ENCODE measurements at places on chromosomes 12 and 14.

GRCh38 chr14:104937161-104937560 lies 12.5 kb downstream of the PLD4 start:
- DNase-seq: no peak

DNA sequence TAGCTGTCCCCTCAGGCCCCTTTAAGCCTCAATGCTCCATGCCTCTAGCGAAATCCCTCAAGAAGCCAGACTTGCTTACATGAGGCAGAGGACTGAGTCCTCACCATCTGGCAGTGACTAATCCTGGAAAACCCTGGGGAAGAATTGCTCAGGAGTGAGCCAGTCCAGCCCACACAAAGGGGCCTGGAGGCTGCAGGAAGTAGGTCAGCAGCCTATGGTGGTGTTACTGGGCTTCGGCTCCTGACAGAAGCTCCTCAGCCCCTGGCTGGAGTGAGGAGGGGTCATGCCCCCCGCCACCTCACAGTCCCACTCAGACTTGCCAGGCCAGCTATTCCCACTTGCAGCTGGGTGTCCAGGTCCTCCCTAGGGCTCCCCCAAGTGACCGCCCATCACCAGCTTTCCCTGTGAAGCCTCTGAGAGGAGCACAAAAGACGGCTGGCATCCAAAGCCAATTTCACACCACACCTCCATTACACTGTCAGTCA lies 250.5 kb downstream of the DPF3 start:
- DNase-seq: no peak

GRCh38 chr14:104698688-104699425 lies 9.4 kb downstream of the INF2 start:
- DNase-seq: no peak

DNA sequence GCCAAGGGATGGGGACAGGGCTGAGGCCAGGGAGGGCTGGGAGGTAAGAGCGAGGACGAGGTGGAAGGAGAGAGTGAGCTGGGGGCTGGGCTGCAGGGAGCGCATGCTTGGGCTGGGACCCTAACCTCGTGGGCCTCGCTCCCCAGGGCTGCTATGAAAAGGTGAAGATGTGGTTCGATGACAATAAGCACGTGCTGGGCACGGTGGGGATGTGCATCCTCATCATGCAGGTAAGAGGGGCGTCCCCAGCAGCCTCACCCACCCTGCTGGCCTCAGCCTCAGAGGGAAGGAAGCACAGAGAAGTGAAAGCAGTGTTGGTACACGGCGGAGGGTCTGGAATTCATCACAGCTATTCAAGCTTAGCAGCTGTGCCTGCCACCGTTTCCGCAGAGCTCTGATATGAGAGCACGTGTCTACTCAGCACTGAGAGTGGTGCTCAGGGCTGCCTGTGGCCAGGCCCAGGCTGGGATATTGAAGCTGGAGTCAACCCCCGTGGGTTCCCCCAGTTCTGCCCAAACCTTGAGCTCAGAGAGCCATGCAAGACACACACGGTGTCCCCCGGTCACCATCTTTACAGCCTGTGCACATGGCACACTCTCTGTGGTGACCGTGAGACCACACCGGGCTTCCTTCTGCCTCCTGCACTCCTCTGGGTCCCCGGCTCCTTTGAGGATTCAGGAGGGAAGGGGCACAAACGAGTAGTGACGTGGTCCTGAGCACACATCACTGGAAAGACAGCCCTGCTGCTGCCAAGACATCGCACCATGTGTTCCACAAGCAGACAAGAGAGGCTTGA lies 204.6 kb downstream of the TSPAN9 start:
- DNase-seq: no peak

GRCh38 chr12:118120579-118121363 lies 15.2 kb upstream of the PEBP1 start:
- DNase-seq: peak; percentile 48

- DNase-seq: no peak
Measured at GRCh38 chr12:78622529-78623195, 241.9 kb upstream of the SYT1 start.

DNA sequence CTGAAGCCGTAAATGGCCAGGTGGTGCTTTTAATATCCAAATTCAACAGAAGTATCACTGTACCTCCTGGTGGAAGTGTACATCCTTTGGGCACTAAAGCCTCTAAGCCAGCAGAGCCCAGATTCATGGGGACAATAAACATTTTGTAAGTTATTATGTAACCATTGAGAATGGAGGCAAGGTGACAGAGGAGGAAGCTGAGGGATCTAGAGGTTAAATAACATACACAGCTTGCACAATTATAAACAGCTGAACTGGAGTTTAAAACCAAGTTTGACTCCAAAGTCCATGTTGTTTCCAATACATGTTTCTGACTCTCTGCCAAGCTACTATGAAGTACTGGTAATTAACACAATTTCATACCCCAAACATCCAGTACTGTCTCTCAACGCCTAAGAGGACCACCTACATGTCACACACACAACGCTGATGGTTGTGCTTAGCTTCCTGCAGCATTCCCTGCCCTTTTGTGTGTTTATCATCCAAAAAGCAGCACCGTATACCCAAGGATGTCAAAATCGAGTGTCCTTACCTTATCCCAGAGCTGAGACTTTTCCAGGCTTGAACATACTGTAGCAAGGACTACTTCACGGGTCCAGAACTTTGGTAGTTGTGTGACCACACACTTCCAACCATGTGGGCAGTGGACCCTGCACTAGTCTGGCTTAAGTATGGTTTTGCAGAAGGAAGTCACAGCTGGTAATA lies 41.3 kb downstream of the EGLN3 start:
- DNase-seq: no peak

DNA sequence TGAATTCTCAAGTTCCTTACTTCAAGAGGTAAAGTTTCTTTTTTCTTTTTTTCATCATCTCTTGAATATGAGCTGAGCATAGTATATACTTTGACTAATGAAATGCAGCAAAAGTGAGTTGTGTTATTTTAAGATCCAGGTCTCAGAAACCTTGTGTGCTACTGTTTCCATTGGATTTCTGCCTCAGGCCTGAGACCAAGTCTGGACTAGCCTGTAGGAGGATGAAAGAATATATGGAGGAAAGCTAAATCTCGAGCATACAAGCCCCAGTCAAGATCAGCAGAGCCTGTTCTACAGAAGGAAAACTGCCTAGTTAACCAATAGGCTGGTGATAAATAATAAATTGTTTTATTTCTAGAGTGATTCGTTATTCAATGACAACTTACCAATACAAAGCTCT lies 652.5 kb downstream of the C12orf50 start:
- no peak for DNase-seq

DNA sequence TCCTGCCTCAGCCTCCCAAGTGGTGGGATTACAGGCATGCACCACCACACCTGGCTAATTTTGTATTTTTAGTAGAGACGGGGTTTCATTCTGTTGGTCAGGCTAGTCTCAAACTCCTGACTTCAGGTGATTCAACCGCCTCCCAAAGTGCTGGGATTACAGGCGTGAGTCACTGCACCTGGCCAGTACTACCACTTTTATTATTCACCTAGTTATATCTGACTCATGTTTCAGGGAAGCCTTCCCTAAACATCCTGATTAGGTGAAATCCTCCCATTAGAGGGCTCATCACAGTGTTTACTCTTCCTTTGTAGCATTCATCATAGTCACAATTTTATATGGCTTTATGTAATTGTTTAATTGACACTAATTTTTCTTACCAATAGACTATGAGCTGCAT lies 295.3 kb upstream of the SOX5 start:
- no peak for DNase-seq

DNA sequence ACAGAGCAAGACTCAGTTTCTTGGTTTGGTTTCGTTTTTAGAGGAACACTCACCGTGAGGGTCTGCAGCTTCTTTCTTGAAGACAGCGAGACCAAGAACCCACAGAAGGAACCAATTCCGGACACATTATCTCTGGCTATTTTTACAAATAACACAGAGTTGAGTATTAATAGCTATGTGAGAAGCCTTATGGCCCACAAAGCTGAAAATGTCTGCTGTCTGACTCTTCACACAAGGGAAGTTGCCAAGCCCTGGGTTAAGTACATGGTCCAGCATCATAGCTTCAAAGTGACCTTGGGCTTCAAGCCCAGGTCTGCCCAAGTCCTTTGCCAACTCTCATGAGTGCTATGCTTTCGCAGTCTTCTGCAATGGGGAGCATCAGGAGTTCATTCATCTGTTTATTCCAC lies 2.6 kb upstream of the LGMN start:
- DNase-seq: no peak

DNA sequence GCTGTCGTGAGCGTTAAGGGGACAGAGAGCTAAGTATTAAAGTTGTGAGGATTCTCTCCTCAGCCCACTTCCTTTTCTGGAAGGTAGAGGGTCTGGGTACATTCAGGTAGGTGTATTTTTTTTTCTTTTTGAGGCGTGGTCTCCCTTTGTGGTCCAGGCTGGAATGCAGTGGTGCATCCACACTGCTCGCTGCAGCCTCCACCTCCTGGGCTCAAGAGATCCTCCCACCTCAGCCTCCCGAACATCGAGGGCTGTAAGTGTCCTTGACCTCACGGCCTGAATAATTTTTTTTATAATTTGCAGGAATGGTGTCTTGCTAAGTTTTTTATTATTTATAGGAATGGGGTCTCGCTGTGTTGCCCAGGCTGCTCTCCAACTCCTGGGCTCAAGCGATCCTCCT lies 1.4 kb downstream of the PUS1 start:
- DNase-seq: no peak

DNA sequence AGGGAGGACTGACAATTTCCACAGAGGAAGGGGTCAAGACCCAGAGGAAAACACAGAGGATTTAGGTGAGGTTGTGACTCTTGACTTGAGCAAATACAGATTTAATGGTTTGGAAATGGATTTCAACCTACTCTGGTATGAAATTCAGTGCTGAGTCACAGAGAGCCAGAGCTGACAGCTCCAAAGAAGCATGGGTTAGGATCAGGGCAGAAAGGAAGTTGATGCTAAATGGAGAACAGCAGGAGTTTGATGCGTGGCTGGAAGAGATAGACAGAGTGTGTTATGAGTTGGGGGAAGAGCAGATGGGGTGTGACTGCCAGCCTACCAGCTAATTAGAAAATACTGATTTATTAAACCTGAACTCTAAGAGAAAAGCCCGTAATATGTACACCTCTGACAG lies 272.6 kb downstream of the FOXG1 start:
- DNase-seq: no peak

DNA sequence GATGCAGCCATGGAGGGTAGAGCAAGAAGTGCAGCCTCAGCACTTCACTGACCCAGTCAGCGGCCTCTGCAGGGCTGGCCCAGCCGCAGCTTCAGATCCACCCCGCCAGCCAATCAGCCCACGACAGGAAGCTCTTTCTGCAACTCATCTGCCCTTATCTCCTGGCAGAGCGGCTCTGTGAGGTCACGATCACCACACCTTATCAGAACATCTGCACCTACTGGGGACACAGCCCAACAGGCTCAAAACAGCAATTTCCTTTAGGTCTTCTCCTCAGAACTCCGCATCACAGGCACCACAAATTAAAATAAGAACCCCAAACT lies 287.3 kb downstream of the BCL11B start:
- DNase-seq: peak; percentile 50

- DNase-seq: no peak
Measured at GRCh38 chr12:22677781-22678574, 53.0 kb downstream of the ETNK1 start.

GRCh38 chr12:83318386-83319098 lies 631.8 kb downstream of the TMTC2 start:
- DNase-seq: no peak

DNA sequence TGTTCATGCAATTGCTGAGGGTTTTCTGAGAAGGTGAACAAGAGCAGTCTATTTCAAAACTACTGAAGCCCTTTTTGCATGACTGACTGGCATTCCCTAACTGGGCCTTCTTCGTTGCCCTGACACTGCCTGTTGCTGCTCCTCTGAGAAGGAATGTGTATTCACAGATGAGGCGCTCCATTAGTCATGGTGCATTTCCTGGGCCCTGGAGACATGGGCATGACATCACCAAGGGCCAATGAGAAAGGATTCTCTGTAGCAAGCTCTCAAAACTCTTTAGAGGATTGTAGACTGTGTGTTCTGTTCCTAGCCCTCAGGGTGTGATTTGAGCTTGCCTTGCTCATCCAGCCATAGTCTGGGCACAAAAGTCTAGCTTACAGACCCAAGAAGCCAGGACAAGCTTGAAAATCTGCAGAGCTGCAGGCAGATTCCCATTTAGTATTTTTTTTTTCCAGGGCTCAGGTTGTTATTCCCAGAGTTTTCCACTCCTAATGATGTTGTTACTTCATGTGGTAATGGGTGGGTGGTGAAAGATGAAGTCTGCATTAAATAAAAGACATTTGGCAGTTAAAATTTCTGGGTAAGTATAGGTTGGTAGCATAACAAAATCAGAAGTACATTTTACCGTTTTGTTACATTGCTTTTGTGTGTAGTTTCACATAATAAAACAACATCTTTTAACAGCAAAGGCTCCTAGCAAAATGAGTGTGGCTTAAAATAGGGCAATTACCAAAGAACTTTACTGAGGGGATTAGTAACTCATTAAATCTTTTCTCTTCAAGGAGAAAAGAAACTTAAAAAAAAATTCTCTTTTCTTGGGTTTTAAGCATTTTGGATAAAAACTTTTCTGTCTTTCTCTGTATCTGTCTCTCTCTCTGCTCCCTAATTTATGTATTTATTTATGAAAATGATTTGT lies 318.4 kb downstream of the RAD51B start:
- peak; percentile 3 for DNase-seq

GRCh38 chr12:102512523-102512922 lies 32.2 kb upstream of the IGF1 start:
- no peak for DNase-seq

GRCh38 chr12:50765095-50765911 lies 1.4 kb downstream of the ATF1 start:
- peak; percentile 11 for DNase-seq

GRCh38 chr12:48029491-48030172 lies 25.4 kb upstream of the COL2A1 start:
- no peak for DNase-seq

- DNase-seq: no peak
Measured at GRCh38 chr12:29333178-29333577, 47.8 kb downstream of the ERGIC2 start.

- no peak for DNase-seq
Measured at GRCh38 chr12:121255433-121255832, 41.1 kb downstream of the CAMKK2 start.

GRCh38 chr12:1473418-1473817 lies 121.0 kb downstream of the FBXL14 start:
- peak; percentile 41 for DNase-seq

GRCh38 chr12:42482041-42482747 lies 107.4 kb downstream of the PRICKLE1 start:
- DNase-seq: no peak

- DNase-seq: no peak
Measured at GRCh38 chr14:88630565-88630964, 67.7 kb downstream of the ZC3H14 start.

DNA sequence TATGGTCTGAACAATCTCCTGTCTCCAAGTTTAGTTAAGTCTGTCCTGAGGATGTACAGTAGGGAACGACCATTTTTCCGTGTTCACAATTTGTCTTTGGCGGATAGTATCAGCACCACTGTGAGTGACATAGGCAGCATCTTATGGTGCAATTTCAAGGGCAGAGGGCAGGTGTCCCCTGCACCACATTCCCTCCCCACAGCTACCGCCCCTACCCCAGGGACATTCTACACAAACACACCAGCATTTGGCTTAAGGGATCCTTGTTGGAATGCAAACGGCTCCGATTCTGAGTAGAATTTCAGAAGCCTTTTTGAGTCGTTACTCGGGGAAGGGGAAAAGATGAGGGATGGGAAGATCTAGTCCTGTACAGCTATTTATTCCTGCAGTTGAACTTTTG lies 25.1 kb upstream of the DICER1 start:
- no peak for DNase-seq
